ENCODE measurements at places on chromosomes 5 and 9.

- DNase-seq, result no peak
These were observed 60.9 kb downstream of the ZNF354C start for GRCh38 chr5:179120951-179121666.

- no peak for DNase-seq
These were observed 56.3 kb downstream of the INSYN2B start for GRCh38 chr5:169923988-169924387.

DNA sequence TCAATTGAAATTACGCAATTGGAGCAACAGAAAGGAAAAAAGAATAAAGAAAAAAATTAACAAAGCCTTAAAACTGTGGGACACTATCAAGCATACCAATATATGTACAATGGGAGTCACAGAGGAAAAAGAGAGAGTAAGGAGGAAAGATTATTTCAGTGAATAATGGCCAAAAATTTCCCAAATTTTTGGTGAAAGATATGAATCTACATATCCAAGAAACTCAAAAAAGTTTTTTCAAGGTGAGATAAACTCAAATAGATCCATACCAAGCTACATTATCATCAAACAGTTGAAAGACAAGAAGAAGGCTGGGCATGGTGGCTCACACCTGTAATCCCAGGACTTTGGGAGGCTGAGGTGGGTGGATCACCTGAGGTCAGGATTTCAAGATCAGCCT lies 8.8 kb upstream of the BRD3 start:
- DNase-seq, result no peak

- DNase-seq, result no peak
These were observed 31.9 kb upstream of the GABRP start for GRCh38 chr5:170751631-170752030.

- no peak for DNase-seq
These were observed 2.3 kb downstream of the RALGPS1 start for GRCh38 chr9:126916909-126917308.

- DNase-seq, result no peak
These were observed 67.2 kb upstream of the FSTL4 start for GRCh38 chr5:133679534-133679933.

DNA sequence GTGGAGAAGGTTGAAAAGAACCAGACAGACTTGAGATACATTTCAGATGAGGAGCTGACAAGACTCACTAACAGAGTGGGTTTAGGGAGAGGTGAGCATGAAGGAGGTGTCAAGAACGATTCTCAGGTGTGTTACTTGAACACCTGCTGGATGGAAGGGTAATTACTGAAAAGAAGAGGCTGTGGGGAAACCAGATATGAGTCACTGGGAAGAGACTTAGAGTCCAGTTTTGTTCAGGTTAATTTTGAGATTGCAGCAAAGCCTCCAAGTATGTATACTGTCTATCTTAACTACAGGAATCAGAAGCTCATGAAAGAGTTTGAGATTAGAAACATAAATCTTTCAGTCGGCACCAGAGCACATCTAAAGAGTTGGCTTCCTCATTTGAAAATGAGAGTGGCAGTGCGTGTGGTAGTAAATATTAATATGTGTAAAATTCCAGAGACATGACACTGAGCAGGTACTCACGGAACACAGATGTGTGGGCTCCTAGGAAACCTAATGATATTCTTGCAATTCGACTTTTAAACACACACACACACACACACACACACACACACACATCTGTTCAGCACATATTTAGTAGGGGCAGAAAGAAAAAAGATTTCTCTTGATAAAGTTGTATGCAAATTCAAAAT lies 197.1 kb downstream of the CDH18 start:
- DNase-seq, result no peak

Measured in hippocampal formation (tissue), 2 donors.